Activated CD4-positive, alpha-beta T cell treated with anti-CD3 and anti-CD28 coated beads for 1 hour (primary cell): ENCODE measurements at places on chromosomes 3 and 15.
A peak's percentile ranks its signal among the peaks of the same experiment; 100 is the strongest.

DNA sequence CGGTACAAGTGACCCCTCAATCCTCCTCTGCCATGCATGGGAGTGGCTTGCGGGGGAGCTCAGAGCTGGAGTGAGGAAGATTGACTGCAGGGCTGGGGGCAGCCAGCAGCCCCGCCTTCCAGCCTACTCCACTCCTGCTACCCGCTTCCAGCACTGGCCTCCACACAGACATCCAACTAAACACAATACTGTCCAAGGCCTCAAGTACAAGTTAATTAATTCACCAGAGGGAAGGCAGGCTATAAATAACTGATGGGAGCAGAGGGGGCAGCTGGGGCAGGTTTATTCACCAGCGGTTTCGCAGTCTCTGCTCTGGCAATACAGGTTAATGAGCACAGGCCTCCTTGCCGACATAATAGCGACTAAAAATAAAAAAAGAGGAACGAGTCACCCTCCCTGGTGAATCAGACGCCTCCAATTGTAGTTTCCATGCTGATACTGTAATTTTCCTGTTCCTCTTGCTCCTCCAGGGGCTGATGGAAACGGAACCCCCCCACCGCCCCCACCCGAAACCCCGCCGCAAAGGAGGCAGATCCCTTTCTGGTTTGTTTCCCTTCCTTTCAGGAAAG, 166.4 kb upstream of the TLE3 start:
- no peak for DNase-seq

- no peak for DNase-seq
Observed at GRCh38 chr3:43328653-43329052, 42.3 kb downstream of the SNRK start.

- no peak for DNase-seq
Observed at GRCh38 chr3:76024640-76025039, 239.3 kb upstream of the ZNF717 start.

DNA sequence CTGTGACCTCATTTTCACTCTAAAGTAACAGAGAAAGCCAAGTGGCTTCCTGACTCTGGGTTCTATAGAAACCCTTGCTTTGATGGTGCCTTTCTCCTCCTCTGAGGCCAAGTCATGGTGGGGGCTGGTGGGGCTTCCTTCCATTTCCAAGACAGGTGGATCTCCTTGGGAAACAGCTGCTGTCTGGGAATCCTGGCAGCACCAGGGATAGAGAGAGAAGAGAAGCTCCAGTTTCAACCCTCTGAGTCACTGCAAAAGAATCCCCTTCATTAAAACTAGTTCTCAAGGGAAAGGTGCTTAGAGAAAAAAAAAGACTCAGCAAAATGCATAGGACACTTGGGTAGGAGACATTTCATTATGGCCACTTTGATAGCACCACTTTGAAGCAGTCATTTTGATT, 614.4 kb downstream of the FHIT start:
- DNase-seq = no peak

GRCh38 chr15:94206463-94207167, 24.7 kb upstream of the MCTP2 start:
- no peak for DNase-seq

GRCh38 chr15:96327155-96327741, 3.3 kb upstream of the NR2F2 start:
- no peak for DNase-seq

- no peak for DNase-seq
Observed at GRCh38 chr3:43742920-43743319, 52.2 kb downstream of the ABHD5 start.

GRCh38 chr3:158863247-158863646, 61.4 kb downstream of the MFSD1 start:
- no peak for DNase-seq

DNA sequence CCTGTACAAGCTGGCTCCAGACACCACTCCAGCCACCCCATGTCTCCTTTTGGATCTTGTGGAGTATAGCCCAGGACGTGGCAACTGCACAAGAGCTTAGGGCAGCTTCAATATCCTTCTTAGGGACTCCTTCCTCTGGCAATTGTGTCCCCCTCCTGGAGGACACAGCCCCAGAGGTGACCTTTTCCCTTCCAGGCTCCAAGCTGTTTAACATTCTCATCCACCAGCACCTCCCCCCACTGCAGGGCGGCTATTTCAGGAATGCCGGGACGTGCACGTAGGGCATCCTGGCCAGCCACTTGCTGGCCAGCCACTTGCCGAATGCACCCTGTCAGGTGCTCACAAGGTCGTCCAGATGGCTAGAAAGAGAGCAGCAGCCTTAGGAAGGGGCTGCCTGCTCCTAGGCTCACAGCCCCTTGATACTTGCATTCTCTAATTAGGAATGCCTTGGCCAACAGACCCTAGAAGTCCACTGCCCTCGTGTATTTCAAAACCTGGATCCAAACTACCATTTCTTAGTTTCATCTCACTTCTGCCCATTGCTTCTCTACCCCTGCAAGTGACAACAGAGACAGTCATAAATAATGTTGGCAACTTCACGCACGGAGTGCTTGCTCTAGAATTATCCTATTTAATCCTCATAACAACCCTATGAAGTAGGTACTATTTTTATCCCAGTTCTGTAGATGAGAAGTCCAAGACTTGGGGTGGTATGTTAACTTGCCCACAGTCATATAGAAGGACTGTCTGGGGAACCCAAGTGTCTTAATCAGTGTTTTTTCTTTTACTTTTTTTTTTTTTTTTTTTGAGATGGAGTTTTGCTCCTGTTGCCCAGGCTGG, 24.5 kb upstream of the IDH2 start:
- DNase-seq = no peak

DNA sequence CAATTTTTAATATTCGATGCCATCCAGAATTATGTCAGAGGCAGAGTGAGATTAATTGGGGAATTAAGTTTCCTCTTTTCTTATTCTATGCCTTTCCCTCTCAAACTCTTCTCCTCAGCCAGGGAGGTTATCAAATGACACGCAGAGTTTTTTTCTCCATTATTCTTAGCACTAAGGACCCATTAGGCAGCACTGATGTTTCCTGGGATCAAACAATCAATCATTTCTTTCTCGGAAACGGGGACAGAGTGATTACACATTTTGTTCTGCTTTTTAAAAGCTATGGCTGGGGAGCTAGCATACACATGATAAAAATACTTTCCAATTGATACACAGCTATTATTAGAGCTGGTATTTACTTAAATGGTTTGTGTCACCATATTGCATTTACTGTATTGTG, 35.3 kb upstream of the PSMD6 start:
- no peak for DNase-seq

DNA sequence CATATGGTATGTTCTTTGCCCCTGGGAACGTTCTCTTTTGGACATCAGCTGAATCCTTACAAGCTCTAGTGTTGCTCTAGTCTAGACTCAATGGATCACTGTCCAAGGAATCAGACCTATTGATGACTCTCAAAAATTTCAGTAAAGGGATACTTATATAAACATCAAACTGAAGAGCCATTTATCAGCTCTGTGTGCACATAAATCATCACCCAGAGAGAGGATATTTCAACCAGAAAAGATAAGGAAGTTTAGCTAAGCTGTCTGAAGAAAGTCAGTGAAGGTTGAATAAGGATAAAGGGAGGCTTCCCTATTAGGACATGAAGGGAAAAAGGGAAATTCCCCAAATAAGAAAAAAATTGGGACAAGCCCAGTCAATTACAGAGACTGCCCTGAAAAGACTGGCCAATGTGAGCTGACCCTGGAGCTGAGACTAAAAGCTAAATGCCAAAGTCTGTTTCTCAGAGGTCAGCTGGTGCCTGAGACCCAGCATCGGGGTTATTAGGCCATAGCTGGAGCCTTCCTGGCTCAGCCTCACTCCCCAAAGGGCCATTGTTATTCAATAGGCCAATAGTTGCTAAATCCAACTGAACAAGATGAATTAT, 424.1 kb upstream of the THBS1 start:
- DNase-seq = no peak

- DNase-seq = no peak
Observed at GRCh38 chr15:97755726-97756125, 204.8 kb upstream of the ARRDC4 start.

- no peak for DNase-seq
Observed at GRCh38 chr15:92385096-92385495, 8.6 kb upstream of the ST8SIA2 start.

DNA sequence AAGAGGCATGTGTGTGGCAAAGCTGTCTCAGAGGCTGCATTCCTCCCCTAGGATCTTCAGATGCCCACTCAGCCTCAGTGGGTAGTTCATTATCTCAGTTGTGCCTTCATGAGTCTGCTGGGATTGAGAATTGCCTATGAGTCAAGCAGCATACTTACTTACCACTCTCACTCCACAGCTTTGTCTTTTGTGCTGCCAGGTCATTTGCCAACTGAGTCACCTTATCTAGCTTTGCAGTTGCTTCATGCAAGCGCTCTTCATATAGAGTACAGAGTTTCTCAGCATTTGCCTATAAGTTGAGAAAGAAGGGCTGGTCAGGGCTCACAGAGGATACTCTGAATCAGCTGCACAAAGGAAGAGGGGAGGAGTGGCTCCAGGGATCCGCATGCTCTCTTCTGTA, 89.5 kb downstream of the MYH15 start:
- no peak for DNase-seq

GRCh38 chr15:59329570-59330350, 42.9 kb downstream of the MYO1E start:
- no peak for DNase-seq

DNA sequence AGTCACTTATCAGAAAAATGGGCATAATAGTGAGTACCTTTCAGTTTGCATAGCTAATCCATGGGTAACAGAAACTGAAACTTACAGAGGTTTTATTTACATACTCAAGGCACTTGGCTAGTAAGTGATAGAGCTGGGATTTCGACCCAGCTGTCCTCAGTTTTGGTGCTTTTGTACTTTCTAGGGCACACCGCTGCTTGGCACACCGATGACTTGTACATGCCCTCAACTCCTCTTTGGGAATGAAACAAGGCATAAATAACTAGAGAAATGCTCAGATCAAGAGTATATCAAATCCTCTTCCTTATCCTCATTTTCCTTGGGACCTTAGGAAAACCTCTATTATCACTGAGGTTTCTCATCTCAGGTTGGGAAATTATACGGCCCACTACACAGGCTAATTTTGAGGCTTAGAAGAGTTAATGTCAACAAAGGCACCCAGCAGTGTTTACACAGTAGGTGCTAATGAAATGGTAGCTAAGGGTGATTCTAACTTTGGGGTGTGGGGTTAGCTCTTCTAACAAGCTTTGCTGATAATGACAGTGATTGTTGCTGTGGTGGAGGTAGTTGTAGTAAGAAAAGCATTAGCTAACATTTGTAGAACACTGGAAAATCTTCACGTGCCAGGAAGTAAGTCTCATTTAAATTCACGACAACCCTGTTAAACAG, 20.3 kb upstream of the DGKG start:
- DNase-seq = no peak

DNA sequence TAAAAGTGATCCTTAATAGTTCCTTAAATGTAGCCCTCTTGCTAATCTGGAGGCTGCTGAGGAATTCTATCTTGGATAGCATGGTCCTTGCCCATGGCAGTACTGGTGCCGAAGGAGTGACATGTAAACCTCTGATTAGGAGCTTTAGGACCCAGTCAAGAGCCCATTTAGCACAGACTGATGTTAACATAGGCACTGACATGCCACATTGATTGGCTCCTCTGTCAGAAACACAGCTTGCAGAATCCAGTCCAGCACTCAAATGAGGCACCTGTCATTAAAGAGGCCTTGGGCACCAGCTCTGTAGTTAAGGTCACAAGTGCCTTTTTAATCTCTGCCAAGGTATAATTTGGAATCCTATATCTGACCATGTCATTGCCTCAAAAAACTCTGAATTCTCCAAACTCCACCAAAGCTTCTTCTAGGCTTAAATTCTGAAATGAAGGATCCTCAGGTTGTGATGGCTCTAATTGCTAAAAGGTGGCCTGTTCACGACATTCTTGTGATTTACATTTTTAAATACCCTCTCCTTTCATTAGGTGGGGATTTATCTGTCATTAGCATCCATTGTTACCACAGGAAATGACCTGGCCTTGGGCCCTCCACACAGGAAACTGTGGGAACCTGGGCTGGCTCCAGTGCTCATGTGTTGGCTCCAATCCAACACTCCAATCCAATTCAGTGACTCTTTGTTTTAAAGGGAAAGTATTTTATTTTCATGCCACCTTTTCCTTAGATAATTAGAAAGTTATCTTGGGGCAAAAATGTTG, 57.3 kb upstream of the RNF7 start:
- DNase-seq = no peak

- DNase-seq = no peak
Observed at GRCh38 chr3:13745636-13746035, 134.2 kb downstream of the WNT7A start.

- no peak for DNase-seq
Observed at GRCh38 chr3:10609134-10609533, 103.7 kb upstream of the ATP2B2 start.

DNA sequence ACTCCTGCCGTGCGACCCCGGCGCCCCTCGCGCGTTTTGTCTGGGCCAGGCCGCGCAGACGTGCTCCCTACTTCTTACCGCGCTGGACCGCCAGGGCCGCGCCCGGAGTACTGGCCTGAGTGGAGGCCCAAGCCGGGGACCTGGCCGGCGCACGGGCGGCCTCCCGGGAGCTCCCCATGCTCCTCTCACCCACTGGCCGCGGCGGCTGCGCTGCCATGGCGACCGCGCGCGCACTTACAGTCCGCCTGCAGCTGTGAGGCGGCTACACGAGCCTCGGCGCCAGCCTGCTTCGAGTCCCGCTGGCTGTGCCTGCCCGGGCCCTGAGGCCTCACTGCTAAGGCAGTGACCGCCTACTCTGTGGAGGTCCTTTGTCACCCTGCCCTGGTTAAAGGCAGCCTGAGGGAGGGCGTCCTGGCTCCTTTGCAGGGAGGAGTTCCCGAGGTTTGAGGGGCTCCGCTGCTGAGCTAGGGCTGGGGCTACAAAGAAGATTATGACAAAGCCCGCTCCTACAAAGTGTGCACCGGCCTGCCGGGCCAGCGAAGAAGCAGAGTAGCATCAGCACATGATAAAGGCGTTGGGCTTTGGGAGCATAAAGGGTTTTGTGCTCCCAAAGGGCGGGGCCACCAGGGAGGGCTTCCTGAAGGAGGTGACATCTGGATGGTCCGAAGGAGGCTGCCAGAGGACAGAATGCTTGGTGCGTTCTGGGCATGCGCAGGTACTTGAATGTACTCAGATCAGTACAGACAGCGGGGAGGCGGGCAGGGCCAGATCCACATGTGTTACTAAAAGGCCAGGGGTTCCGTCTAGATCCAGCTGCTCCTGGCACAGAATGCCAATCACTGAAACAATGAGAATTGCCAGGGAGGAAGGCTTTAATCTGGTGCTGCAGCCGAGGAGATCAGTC, at the start of the genes LRRC34 and LRRIQ4:
TSS of gene LRRC34 (minus strand) at position 573 of the 904 bp plus-strand sequence. CDS start at position 217, 356 bp downstream.
TSS of gene LRRIQ4 (plus strand) at position 539 of the 904 bp plus-strand sequence. CDS start 9,052 bp downstream, outside the sequence.
- DNase-seq = peak; percentile 51
